ENCODE measurements at places on chromosomes 2 and 18.

GRCh38 chr2:54329482-54330161, 73.6 kb upstream of the TSPYL6 start:
- DNase-seq: peak; percentile 20

GRCh38 chr18:48843162-48843561, 107.6 kb downstream of the SMAD7 start:
- DNase-seq: no peak

GRCh38 chr2:85712849-85713612, 18.9 kb downstream of the GNLY start:
- no peak for DNase-seq

- peak; percentile 51 for DNase-seq
Measured at GRCh38 chr2:138622613-138623012, 121.0 kb downstream of the SPOPL start.

GRCh38 chr18:9638886-9639285, 24.5 kb upstream of the PPP4R1 start:
- no peak for DNase-seq

DNA sequence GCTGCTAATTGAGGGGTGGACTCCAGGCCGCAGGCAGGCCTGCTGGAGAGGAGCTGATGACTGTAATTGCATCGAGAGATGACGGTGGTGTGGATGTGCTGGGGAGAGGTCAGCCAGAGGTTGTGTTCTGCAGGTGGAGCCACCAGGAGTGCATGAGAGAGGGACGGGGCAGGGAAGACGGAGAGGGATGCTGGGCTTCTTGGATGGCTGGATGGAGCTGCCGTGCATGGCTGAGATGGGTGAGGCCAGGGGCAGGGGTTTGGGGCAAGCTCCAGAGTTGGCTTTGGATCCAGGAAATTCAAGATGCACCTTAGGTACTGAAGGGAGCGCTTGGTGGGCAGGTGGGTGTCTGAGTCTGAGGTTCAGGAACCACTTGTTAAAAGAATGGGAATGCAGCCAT, 77.2 kb downstream of the SH3BP4 start:
- no peak for DNase-seq

DNA sequence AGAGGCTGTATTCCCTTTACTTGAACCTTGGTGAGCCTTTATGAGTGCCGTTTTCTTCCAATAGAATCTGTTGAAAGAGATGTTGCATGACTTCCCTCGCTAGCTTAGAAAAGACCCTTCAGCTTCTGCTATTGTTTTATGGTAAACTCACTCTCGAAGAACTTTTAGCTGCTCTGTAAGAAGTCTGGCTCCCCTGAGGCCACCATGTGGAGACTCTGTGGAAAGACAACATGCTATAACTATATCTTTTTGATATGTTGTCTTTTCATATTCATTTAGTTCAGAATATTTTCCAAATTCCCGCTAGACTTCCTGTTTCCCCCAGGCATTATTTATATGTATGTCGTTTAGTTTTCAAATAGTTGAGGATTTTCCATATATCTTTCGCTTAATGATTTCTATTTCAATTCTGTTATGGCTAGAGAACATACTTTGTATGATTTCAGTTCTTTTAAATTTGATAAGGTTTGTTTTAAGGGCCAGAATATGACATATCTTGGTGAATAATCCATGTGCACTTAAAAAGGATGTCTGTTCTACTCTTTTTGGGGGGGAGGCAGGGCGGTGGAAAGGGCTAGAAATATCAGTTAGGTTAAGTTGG, 64.1 kb downstream of the PTPN4 start:
- peak; percentile 69 for DNase-seq

DNA sequence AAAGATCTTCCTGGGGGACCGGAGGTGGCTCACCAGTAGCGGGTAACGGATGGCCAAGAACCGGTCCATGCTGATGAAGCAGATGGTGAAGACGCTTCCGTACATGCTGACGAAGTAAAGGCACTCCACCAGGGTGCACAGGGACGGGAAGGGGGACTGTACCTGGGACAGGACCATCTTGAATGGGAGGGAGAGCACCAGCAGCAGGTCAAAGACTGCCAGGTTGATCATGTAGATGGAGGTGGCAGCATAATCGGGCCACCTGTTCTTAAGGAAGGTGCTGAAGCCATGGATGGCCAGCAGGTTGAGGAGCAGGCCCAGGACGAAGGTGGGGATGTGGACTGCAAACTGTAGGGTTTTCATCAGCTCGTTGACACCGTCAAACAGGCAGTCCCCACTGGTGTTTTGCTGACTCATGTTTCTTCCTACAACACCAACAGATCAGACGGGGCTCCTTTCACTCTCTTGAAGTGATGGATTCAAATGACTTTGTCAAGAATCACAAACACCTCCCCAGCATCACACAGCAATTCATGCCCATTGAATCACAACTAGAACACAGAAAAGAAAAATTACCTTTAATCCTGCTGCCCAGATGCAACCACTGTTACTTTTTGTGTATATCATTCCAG, 14.4 kb downstream of the GPR55 start:
- peak; percentile 13 for DNase-seq

- no peak for DNase-seq
Measured at GRCh38 chr2:185644828-185645227, 93.8 kb upstream of the FSIP2 start.
